ENCODE measurements at places on chromosomes 3 and 15. TPM values are rescaled to one million over a fixed set of nuclear protein-coding genes. Genes with fewer than 3 reads are reported as not detected.

DNA sequence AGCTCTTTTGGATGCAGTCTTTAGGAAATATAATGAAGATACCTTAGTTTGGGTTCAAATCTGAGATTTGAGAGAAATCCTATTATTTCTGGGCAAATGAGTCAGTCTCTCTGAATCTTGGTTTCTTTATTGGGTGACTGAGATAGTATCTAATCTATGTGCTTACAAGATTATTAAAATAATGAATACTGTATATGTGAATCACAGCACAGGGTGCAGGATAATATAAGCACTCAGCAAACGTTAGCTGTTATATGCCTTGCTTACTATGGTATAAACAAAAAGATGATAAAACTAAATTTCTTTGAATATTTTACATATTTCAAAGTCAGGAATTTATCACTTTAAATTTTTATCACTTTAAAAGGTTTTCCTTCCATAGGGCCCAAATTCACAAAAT is 29.6 kb downstream of the FGF7 start:
- no peak for DNase-seq

DNA sequence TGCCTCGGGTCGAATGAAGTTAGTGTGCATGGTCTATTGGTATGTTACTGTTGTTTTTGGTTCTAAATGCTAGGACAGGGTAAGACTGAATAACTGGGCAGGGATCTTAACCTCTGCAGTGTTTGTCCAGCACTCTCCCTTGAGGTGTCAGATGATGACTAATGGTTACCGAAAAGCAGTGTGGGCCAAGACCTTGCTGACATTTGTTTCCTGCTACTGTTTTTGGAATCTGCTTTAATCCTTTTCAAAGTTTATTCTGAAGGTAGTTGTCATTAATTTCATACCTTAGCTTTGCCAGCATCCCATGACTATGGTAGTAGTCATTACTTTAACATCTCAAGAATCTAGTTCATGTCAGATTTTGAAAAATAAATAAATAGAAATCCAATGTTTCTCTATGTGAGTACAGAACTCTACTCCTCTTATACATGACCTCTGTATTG is 117.0 kb downstream of the P3H2 start:
- DNase-seq: no peak

GRCh38 chr3:98445949-98446406 is 17.0 kb upstream of the OR5K1 start:
- no peak for DNase-seq

DNA sequence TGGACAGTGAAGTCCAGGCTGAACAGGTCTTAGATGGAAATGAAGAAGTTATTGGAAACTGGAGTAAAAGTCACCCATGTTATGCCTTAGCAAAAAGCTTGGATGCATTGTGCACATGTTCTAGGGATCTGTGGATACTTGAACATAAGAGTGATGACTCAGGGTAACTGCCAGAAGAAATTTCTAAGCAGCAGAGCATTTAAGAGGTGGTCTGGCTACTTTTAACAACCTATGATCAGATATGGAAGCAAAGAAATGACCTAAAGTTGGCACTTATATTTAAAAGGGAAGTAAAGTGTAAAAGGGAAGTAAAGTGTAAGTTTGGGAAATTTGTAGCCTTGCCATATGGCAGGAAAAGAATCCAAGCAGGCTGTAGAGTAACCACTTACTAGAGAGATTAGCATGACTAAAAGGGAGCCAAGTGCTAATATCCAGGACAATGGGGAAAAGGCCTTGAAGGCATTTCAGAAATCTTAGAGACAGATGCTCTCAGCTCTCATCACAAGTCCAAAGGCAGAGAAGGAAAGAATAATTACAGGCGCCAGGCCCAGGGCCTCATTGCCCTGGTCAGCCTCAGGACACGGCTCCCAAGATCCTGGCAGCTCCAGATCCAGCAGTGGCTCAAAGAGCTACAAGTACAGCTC is 73.9 kb upstream of the KCNH8 start:
- no peak for DNase-seq

DNA sequence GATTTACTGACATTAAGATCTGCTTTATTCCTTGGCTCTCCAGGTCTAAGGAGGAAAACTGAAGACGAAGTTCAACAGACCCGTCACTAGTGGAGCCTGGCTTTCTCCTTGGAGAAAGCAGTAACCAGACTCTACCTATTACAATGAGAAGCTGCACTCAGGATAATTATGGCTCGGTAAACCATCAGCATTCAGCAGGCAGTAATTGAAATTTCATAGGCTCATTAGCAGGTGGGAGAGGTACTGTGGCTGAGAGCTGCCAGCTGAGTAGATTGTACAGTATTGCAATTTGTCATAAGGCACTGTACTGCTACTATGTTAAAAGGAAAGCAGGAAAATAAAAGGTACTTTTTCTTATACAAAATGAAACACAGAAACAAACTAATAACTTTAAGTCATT is 51.2 kb downstream of the CHAC1 start:
- no peak for DNase-seq

GRCh38 chr3:40988468-40988867 is 210.8 kb upstream of the CTNNB1 start:
- no peak for DNase-seq

DNA sequence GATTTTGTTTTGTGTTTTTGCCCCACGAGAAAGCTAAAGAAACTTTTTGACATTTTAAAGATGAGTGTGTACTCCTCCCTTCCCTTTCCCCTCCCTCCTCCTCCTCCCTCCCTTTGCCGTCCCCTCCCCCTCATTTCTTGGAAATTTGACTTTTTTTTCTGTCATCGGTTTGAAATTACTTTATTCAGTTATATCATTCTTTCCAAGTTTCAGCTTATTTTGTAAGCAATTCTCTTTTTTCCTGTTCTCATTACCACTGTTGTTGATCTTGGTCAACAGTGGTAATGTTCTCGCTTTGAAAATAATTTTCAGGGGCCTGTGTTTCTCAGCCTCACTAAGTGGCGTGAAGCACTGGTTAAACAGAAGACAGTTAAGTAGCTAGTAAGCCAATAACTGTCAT is 178.4 kb downstream of the AKAP13 start:
- DNase-seq: no peak

Gene NTRK3
- 3.3 TPM for total RNA-seq

Gene SCG3
- total RNA-seq: 1.1 TPM

Gene DYNLT2B
- 16.9 TPM for total RNA-seq

Data from sigmoid colon (tissue), 7 donors.